Karpas-422 (cell line): ENCODE measurements at places on chromosomes 7 and 10. TPM values are rescaled to one million over a fixed set of nuclear protein-coding genes. Genes with fewer than 3 reads are reported as not detected.

GRCh38 chr10:61021926-61022325 is 77.9 kb upstream of the RHOBTB1 start:
- H3K4me1 ChIP-seq, result no peaks in the 10 kb centered on the region
- H3K36me3 ChIP-seq, result no peaks in the 10 kb centered on the region
- H3K4me3 ChIP-seq, result no peak overlapping the region
- H3K27me3 ChIP-seq, result no peaks in the 10 kb centered on the region
- H3K27ac ChIP-seq, result no peak overlapping the region

- DNase-seq, result no peak
- H3K4me3 ChIP-seq, result no peak overlapping the region
- H3K36me3 ChIP-seq, result no peaks in the 10 kb centered on the region
- H3K27me3 ChIP-seq, result no peaks in the 10 kb centered on the region
These were observed 114.6 kb downstream of the PIP4K2A start for GRCh38 chr10:22599636-22600228.

Gene ZNF467
- total RNA-seq, result 0.71 TPM in 1 of 2 replicates, not detected in the other

Gene NODAL
- total RNA-seq, result not detected in 2 replicates
